Stimulated activated CD4-positive, alpha-beta T cell treated with anti-CD3 and anti-CD28 coated beads, TNF-alpha, amount 100 ng/mL, for 1 hour (primary cell): ENCODE measurements at places on chromosomes 3 and 15.

DNA sequence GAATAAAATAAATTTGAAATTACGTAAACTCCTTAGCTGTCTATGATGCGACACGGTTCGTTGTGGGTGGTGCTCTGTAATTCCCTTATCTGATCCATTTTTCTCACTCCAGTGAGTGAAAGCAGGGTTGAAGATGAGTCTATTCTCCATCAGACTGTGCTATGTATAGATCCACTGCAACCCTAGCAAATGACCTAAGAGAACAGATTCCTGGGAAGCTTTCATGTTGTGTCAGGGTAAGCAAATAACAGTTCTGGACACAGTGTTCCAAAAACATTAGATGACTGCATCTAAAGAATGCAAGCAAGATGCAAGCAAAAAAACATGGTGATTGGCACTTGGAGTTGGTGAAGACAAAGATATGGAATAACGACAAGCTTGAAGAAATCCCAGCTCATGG, 239.3 kb downstream of the SLC9A9 start:
- no peak for DNase-seq

GRCh38 chr3:127172211-127172610, 20.7 kb upstream of the PRR23E start:
- no peak for DNase-seq

DNA sequence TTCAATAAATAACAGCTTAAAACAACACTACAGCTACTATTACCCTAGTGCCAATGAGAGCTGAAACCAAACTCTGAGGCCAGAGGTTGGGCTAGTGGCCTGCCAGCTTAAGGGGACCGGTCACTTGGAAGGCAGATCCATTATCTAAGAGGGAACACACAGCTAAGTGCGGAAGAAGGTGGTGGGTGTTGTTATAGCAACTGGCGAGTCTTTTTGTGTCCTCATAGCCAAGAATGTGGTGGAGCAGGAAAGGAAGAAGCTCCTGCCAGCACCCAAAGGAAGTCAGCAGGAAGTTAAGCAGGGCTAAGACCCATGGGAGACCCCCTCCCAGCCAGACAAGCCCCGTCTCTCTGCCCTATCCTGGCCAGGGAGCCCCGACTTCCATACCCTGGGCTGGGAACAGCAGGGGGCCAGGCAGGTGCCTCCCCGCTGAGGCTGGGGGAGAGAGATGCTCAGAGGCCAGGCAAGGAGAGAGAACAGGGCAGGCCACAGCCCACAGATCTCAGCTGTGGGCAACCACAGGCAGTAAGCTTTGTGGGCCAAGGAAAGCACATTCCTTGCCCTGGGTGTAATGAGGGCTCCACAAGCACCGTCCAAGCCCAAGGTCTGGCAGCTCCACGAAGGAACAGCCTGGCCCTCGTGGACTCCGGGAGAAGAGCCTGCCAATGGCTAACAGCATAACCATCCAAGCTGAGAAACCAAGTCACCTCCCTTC, 34.0 kb upstream of the HRH1 start:
- no peak for DNase-seq

- no peak for DNase-seq
Observed at GRCh38 chr15:69436951-69437350, 15.7 kb upstream of the RPLP1 start.

DNA sequence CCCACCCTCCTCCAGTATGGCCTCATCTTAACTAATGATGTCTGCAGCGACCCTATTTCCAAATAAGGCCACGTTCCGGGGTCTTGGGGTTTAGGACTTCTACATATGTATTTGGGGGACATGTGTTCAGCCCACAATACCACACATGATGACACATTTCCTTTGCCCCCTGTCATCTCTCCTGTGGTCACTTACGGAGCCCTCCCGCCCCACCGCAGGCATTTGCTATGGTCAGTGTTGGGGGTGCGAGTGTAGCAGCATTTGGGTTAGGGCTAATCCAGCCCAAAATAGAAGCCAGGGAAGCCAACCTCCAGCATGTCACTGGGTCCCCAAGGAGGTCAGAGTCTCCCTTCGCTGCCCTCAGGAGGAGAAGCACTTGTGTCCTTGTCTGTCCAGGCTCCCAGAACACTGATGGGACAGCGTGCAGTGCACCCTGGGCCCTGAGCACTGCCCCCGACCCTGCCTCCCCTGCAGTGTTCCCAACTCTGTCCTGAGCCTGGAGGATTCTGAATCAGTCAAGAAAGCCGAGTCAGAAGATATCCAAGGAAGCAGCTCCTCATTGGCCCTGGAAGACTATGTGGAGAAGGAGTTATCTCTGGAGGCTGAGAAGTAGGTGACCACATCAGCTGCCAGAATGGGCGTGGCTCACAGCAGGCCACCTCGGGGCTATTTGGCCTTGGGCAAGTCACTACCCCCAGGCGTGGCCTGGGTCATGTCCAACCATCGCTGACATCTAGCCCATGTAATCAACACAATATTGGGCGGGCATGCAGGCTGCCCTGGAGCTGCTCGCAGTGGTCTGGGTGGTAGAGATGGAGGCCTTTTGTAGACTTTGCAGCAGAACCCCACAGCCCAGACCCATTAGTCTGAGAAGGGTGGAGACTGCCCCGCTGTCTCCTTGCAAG, 46.9 kb upstream of the FGD5 start:
- no peak for DNase-seq

DNA sequence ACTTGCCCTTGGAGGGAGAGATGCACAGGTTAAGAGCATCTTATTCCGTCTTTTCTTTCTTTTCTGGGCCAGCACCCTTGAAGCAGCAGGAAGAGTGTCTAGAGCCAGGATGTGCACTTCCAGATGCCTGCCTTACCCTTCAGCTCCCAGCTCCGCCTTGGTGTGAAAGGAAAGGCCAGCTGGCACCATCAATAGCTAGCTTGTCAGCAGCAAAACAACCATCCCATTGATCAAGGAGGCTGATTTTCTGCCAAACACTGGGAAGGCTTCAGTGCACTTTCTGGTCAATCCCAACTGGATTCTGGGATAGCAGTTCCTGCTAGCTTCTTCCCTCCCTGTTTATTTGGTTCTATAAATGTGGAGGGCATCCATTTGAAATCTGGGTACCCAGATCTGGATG, 110.9 kb upstream of the GALNT15 start:
- no peak for DNase-seq

GRCh38 chr3:114460459-114460858, 166.6 kb downstream of the TIGIT start:
- no peak for DNase-seq

GRCh38 chr15:42577514-42578031, 2.2 kb downstream of the STARD9 start:
- DNase-seq, result no peak

DNA sequence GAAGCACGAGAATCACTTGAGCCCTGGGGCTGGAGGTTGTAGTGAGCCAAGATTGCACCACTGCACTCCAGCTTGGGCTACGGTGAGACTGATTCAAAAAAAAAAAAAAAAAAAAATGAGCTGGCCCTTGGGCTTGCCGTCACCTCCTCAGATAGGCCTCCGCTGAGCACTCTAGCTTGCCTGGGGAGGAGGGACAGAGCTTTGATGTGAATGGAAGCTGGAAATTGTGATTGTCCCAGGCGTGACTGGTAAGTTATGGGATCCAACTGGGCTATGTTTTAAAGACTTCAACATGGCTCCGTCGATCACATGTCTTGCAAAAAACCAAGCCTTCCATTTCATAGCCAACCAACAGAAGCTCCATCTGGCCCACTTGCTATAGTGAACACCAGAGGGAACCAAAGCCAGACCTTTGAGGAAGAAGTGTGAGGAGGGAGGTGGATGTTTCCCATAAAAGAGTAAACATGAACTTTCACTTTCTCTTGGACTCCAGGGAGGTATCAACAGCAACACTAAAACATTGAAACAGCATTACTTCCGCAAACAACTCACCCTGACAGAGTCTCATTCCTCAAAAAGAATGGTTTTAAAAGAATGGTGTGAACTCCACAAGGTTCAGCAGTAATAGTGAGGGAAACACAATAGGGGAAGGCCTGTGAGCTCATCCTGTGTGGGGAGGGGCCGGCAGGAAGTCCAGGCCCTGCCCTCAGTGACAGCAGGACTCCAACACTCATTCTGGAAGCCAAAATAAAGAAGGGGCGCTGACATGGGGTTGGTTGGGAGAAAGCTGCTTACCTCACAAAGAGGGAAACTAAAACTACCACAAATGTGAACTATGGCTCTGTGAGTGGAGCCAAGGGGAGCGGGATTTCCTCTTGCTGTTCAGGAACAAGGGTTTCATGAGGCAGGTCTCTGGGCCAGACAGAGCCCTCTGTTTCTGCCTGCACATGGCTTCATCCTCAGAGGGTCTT, 59.2 kb upstream of the IL12A start:
- DNase-seq, result no peak

DNA sequence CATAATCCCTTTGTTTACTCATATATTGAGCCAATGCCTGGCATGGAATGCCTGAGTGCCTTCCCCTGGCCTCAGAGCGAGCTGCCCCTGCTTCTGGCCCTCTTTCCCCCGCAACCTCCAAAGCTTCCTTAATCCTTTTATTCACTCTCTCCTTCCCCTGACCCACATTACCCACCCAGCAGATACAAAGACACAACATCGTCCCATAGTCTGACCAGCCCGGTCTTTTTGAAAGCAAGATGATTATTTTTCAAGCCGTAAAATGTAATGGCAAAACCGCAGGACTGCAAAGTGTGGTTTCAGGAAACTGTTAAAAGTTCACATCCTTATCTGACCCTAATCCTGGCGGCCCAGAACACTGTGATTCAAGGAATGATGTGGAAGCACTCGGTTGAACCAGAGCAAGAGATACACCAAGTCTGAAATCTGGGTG, 78.4 kb upstream of the LRTM1 start:
- DNase-seq, result no peak

GRCh38 chr15:31341071-31341470, 14.4 kb downstream of the KLF13 start:
- DNase-seq, result no peak

- DNase-seq, result no peak
Observed at GRCh38 chr3:187807086-187807862, 62.0 kb upstream of the BCL6 start.

DNA sequence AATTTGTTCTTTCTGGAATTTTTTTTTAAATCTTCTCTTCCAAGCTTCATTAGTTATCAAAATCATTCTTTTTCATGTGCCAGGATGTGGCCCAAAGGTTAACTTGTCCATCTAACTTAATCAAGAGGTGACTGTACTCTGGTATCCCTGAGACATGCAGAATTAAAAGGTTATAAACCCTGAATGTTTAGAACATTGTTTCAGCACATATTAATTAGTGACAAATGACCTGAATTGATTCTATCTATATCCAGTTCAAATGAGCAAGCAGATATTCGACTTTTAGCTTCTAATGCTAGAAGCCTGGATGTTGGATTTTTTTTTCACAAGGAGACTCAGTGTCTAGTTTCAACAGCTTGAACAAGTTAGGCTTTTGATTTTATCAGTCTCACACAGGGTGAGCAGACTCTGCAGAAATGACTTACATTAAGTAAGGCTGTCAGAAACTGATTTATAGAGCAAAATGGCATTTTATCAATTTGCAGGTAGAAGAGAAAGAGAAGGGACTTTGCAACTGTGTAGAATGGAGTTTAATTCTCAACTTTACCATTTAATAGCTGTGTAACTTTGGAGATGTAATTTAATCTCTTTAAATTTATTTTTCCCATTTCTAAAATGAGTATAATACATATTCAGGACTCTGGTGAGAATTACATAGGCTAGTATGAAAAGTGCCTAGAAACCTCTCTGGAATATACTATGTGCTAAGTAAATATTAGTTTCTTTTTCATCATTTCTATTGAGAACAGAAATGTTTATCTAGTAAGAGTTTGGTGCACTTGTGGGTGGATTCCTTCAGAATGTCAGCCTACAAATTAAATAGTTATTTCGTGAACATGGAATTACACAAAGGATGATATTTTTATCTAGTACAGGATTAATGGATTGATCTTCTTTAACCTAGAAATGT, 100.0 kb downstream of the ALCAM start:
- no peak for DNase-seq

- DNase-seq, result no peak
Observed at GRCh38 chr3:190504354-190505125, 9.3 kb upstream of the IL1RAP start.

DNA sequence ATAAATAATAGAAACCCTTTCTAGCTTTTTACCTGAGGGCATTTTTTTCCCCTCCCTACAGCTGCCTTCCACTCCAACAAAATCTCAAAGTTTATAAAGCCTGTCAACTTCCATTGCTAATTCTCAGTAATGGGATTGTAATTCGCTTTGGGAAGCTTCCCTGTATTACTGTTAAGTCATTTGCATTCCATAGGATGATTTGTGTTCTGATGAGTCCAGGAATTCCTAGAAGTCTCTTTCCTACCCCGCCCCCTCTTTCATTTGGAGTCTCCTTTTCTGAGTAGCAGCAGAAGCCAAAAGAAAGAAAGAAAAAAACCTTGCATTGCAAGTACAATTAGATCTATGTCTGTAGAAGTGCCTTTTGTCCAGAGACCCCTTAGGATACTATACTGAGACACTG, 1033.3 kb downstream of the IGSF11 start:
- no peak for DNase-seq

DNA sequence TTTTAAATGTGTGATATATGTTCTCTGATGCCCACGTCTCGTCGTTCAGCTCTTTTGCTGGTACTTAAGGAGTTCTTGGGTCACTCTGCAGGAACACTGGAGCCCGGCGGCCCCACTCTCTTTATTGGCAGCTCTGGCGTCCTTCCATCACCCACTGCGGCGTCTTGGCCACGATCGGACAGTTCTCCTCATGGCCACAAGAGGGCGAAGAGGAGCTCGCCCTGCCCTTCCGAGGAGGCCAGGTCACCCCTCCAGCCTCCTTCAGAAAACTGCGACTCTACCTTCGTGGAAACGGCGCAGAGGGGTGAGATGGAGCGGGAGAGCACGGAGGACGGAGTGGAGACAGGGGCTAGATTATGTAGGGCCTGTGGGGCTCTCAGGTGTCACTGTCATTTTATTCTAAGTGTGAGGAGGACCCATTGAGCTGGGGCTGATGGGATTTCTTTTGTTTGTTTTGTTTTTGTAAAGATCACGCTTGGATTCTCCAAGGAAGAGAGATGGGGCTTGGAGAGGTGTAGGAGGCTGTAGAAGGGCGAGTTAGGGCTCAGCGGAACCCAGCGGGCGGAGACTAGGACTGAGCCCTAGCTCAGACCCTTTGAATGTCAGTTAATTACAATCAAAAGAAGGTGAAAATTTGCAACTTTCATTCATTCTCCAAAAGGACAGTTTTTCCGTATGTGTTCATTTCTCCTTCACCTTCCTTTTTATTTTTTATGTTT, 28.0 kb upstream of the GABRA5 start:
- DNase-seq, result no peak

- DNase-seq, result no peak
Observed at GRCh38 chr15:90154861-90155626, 46.1 kb upstream of the SEMA4B start.

GRCh38 chr3:98984024-98984423, 82.5 kb upstream of the DCBLD2 start:
- no peak for DNase-seq

- DNase-seq, result no peak
Observed at GRCh38 chr15:25054329-25054728, 99.5 kb downstream of the SNRPN start.
